ENCODE measurements at places on chromosomes 11 and 22. TPM values are rescaled to one million over a fixed set of nuclear protein-coding genes. Genes with fewer than 3 reads are reported as not detected.

Gene MTCH2
- total RNA-seq = 65.9 TPM

Gene B3GAT1
- under 0.01 TPM for total RNA-seq

Gene MS4A6E
- total RNA-seq = not detected

Gene MICALL1
- 42.8 TPM for total RNA-seq

Gene HBG2
- total RNA-seq = not detected

Gene SYCE3
- not detected for total RNA-seq

Gene FDXACB1
- 0.97 TPM for total RNA-seq

Gene CRYBB2
- not detected for total RNA-seq

Gene PACSIN3
- 13.2 TPM for total RNA-seq

Gene CST6
- total RNA-seq = not detected

Gene OR4D11
- total RNA-seq = not detected

Gene TIGD3
- not detected for total RNA-seq
